Daoy (cell line): ENCODE measurements at places on chromosomes 5 and 9.

GRCh38 chr5:150616506-150616905 is 24.0 kb upstream of the SYNPO start:
- no peak for DNase-seq

- peak; percentile 33 for DNase-seq
Observed at GRCh38 chr5:67248703-67249589, 52.3 kb upstream of the CD180 start.

DNA sequence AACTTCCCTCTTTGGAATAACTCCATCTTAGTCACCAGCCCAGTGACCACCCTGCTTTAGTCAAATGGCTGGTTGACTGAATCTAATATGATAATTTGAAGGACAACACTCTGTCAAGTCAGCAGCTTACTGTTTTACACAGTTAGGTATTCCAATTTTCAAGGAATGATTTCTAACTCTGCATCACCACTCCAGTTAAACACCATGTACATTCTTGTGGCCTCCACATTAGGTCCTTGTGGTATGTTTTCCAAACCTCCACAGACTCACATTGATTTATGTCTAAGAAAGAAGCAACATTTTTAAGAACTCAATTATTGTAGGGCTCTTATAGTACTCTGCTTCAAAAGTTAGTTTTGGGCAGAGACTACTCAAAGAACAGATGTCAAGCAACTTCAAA is 110.7 kb downstream of the TLE1 start:
- no peak for DNase-seq

- DNase-seq, result peak; percentile 93
Observed at GRCh38 chr9:79256691-79257213, 315.0 kb upstream of the TLE4 start.

DNA sequence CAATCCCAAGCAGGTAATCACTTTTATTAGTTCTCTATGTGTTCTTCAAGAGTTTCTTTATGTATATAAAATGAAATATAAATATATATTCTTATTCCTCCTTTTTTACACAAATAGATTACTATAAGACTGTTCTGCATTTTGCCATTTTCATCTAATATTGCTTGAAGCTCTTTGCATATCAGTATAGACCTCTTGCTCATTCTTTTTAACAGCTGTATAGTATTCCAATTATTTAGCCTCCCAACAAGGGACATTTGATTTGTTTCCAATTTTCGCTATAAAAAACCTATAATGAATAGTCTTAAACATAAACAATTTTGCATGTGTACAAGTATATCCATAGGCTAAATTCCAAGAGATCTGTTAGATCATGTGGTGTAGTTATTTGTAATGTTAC is 25.2 kb downstream of the CETN3 start:
- DNase-seq, result no peak

DNA sequence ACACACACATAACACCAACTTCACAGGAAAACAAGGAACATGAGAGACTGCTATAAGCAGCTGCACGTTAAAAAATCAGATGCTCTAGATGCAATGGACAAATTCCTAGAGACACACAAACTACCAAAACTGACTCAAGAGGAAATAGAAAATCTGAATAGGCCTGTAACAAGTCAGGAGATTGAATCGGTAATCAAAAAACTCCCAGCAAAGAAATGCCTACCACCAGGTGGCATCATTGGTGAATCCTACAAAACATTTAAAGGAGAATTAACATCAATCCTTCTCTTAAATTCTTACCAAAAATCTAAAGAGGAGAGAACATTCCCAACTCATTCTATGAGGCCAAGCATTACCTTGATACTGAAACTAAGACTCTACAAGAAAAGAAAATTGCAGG is 54.9 kb downstream of the NDST1 start:
- DNase-seq, result peak; percentile 54

DNA sequence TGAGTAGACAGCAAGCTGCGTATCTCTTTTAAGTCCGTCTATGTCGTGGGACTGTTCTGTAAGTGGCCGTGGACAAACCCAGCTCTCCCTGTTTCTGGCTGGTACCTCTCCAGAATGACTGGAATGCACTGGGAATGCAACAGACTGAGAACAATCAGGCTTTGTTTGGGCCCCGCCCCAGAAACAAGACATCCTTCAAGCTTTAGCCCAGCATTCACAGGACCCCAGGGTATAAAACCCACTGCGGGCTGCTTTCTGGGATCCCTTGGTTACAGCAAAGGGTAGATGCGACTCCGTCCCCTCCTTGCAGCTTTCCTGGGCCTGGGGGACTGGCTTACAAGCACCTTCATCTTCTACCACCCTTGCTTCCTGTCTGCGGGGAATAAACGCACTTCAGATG is 45.6 kb upstream of the SPTLC1 start:
- DNase-seq, result no peak

DNA sequence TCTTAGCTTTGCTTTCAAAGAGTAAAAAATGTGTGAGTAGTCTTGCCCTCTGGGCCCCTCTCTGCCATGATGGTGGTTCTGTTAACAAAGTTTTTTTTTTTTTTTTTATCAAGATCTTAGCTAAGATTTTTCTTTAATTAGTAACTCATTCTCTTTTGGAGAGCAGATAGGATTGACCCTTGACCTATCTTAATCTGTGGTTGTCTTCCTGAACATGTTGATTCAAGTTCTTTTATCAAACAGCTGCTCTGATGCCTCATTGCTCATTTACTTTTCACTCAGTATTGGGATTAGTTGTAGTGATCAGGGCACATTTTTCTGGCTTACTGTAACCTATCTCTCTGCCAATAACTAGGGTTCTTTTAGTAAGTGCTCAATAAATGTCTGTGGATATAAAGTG is 106.3 kb downstream of the PCSK5 start:
- no peak for DNase-seq

DNA sequence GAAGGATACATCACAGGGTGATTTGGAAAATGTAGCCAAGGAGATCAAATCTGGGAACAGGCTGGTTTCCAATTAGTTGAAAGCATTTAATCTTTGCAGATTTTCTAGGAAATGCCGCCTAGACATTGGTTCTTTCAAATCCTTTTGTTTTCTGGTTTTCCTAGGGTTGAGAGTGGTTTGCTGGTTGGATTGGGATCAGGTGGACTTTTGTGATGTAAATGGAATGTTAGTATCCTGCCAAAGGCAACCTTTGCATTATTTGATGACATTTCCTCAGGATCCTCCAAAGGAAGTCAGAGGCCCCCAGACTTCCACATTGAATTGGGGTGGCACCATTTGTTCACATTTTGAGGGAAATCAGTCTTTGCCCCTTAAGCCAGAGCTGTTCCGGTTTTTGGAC is 245.5 kb upstream of the RPS23 start:
- DNase-seq, result no peak

GRCh38 chr5:172641359-172642050 is 442 bp downstream of the NEURL1B start:
- peak; percentile 35 for DNase-seq
